AG10803 (cell line): ENCODE measurements at places on chromosomes 16 and 17.

- no peak for DNase-seq
Measured at GRCh38 chr17:68184141-68184571, 63.7 kb upstream of the AMZ2 start.

GRCh38 chr16:24978370-24978914 lies 36.7 kb downstream of the ARHGAP17 start:
- no peak for DNase-seq

- DNase-seq: peak; percentile 23
Measured at GRCh38 chr16:29230671-29231096, 175.8 kb downstream of the NPIPB11 start.

- DNase-seq: no peak
Measured at GRCh38 chr17:83029571-83029970, 49.8 kb upstream of the METRNL start.

GRCh38 chr17:19242323-19242722 lies 5.2 kb downstream of the EPN2 start:
- DNase-seq: no peak

DNA sequence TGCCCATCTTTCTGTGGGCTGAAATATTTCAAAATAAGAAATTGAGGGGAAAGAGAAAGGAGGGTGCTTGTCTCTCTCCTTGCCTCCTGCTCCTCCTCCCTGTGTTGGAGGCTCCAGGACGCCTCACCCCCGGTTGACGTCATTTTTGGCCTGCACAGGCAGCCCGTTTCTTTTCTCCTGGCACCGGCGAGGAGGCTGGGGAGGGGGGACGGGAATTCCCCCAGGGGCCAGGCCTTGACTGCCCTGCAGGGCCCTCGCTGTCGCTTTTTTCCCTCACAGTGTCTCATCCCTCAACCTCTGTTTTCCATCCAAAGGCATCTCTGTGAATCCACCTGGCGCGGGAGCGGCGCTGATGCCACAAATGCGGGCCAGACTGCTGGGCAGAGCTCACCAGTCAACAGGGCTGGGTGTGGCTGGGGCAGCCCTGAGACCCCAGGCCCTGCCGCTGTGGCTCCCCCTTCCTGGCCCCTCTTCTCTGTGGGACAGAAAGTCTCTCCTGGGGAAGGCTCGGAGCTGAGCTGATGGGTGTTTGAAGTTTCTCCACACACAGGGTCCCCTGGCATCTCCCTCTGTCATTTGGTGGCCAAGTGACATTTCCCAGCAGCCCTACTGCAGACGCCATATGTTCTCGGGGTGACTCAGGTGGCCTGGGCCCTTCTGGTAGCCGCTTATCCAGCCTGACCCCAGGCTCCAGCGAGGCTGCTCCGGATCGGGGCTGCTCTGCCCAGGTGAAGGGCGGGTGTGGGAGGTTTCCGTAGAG lies 16.0 kb downstream of the CENPX start:
- DNase-seq: peak; percentile 43

DNA sequence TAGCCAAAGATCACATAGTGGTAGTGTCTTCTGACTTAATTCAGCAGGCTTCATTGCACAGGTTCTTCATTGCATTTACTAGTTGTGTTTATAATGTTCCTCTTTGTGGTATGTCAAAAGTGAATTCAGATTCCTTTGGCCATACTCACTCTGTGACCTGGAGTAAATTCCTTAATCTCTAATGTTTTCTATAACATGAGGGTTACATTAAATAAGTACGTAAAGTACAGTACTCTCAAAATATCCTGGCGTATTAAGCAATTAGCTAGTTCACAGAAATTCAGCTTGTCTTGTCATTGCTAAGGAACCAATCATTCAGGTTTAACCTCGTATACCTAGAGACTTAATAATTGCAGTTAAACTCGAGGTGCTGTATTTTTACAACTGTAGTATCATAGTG lies 4.2 kb downstream of the RPS6KB1 start:
- DNase-seq: peak; percentile 3

DNA sequence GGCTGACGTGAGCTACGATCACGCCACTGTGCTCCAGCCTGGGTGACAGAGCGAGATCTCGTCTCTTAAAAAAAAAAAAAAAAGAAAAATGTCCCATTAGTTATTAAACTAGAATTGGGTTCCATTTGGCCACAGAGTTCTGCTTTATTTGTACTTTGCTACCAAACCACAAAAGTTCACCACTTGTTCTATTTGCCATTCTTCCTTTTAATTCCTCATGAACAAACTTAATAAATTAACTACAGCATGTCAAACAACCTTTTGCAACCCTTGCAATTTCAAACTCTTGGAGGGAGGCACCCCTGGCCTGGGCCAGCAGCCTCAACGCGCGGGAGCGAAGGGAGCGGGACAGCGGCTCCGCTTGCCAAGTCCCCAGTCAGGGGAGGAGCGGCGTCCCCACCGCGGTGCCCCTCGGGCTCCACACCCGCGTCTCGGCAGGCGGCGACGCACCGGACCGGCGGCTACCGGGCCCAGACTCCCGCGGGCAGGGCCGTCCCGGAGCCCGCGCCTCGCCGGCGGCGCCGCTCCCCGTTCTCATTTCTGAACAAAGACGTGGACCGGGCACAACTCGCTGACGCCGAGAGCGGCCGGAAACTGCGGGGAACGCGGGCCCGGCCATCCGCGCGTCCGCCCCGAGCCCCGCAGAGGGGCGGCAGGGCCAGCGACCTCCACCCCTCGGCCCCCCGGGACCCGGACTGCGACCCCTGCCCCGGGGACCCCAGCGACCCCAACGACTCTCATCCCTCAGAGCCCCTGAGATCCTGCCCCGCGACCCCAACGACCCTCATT lies 775 bp downstream of the CYTH1 start:
- no peak for DNase-seq

DNA sequence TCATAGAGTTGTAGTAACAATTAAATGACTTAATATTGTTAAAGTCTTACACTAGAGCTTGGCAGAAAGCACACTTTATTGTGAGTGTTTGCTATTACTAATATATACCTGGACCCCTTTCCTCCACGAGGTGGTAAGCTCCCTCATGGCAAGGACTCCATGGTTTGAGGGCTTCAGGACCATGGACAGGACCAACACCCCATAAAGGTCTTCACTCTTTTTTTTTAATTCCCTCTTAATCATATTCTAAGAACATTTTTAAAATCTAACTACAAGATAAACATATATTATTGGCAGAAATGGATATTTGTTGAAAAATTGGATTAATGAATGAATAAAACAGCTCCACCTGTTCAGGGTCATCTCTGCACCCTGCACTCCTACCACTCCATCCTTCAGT lies 154.5 kb downstream of the CBLN1 start:
- no peak for DNase-seq

- DNase-seq: peak; percentile 26
Measured at GRCh38 chr17:79836510-79836971, 2.7 kb downstream of the CBX4 start.

GRCh38 chr17:74224959-74225725 lies 11.8 kb downstream of the TTYH2 start:
- DNase-seq: no peak

- DNase-seq: peak; percentile 18
Measured at GRCh38 chr16:58222532-58223316, 24.8 kb upstream of the CSNK2A2 start.

DNA sequence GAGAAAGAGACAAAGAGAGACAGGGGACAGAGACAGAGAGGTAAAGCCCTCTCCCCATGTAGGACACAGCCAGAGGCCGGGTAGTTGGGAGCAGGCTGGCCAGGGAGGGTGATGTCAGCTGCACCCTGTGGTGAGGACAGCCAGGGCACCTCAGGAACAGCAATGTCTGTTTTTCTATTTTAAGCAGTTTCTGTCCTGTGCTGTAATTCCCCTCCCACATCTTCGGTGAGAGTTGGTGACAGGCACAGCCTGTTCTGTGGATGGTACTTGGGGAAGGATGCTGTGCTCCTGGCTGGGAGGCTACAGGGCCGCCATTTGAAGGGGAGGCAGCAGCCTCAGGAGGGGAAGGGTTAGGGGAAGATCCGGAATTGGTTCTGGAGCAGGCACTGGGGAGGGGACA lies 163.5 kb downstream of the SDK2 start:
- no peak for DNase-seq

GRCh38 chr17:40056379-40057015 lies 2.3 kb upstream of the MED24 start:
- DNase-seq: no peak

- no peak for DNase-seq
Measured at GRCh38 chr16:80191928-80192327, 348.9 kb upstream of the DYNLRB2 start.

DNA sequence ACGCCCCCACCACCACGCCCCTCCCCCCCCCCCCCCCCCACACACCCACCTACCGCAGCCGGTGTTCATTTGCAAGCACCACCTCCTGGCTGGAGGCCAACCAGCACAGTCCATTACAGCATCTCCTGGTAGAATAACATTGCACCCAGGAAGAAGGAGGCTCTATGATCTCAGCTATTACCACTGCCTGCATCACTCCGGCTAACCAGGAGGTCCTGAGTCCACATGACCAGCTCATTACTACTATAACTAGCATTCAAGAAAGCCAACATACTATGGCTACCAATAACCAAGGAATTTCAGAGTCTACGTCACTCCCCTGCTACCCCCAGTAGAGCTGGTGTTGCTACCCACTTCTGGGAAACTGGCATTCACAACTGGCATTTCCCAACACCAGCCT lies 81.1 kb upstream of the ALOX12 start:
- no peak for DNase-seq

DNA sequence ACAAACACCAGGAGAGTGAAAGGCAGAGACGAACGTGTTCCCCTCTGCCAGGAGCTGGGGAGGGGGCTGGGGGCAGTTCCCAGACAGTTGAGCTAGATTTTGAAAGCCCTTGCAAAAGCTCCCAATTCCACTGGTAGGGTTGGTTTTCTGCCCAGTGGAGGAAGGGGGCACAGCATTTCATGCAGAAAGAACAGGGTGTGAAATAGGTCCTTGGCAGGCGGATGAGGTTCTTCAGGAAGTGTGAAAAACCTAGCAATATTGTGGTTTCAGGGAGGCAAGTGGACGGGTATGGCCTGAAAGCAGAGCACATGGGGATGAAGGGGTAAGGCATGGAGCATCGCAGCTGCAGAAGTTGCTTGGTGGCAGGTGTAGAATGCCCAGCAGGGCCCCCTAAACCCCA lies 248.3 kb downstream of the KATNIP start:
- no peak for DNase-seq

- DNase-seq: no peak
Measured at GRCh38 chr17:3735515-3735914, 11.8 kb downstream of the HASPIN start.

DNA sequence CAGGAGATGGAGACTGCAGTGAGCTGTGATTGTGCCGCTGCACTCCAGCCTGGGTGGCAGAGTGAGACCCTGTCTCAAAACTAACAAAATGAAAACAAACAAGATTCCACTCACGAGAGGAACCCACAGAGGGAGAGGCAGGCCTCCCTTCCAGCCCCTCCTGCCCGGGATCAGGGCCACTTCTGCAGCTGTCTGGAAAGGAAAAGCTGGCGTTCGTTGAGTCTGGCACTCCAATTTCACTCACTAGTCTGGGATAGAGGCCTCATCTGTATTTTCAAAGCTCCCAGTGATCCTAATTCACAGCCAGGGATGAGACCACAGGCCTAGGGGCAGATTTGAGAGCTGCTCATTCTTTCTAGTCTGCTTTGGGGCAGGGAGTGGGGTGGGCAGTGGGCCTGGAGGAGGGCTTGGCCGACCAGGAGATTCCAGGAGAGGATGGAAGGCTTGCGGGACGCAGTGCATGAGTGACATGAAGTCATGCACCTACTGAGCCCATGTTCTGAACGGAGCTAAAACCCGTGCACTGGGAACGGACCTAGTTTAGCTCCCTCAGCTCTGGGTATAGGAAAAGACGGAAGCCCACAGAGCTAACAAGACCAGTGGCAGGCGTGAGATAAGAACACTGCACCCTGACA lies 54.0 kb downstream of the COTL1 start:
- DNase-seq: no peak

- no peak for DNase-seq
Measured at GRCh38 chr16:2970563-2970962, 1.4 kb downstream of the PAQR4 start.

GRCh38 chr16:12796498-12796897 lies 7.2 kb downstream of the CPPED1 start:
- DNase-seq: no peak

GRCh38 chr17:35906926-35907637 lies 23.5 kb downstream of the RDM1 start:
- DNase-seq: no peak

DNA sequence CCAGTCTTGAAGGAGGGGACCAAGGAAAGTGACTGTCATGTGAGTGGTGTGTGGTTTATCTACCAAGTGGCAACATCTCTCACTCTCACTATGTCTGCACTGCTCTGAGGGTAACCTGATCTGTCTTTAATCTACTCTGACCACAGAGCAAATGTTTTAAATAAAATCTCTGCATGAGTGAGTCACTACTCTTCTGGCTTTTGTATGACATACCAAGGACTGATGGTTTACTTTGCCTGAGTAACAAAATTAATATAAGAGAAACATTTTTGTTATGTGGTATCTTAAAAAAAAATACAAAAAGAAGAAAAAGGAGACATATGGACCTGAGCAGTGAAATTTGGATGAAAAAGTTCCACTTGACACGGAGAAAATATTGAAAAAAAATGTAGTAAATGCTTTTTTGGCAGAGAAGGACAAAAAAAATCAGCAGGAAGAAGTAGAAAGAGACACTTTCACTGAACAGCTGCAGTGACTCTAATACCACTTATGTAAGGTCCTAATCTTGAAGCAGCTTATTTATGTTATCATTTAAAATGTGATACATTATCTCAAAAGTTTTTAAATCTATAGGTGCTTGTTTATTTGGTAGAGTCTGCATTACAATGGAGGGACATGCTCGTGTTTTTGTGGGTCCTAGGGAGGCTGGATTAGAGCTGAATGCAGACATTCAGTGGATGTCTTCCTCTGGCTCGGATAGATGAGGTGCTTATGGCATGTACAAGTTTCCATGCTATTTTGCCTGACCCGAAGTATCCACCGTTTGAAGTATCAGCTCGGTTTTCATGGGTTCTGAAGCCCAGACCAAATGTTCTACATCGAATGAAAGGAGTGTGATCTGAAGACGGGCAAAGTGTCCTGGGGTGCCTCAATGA lies 240.7 kb downstream of the MAP2K6 start:
- peak; percentile 90 for DNase-seq

DNA sequence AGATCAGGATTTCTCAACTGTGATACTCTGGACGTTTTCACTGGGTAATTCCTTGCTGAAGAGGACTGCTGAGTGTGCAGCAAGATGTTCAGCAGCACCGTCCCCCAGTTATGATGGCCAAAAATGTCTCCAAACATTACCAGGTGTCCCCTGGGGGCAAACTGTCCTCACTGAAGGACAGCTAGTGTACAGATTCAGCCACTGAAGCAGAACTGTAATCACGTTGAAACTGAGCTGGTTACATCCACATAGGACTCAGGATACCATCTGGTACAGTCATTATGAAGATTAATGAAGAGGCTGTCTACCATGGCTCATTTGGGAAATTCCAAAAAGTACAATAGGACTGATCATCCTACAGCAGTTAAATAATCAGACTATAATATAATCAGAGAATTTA lies 43.3 kb upstream of the GINS3 start:
- no peak for DNase-seq
